ENCODE measurements at places on chromosomes 2 and 18.

- DNase-seq, result no peak
Observed at GRCh38 chr18:4069183-4069582, 385.9 kb downstream of the DLGAP1 start.

- peak; percentile 92 for DNase-seq
Observed at GRCh38 chr2:200525882-200526651, at the start of gene SGO2. SGO2 (plus strand) TSS chr2:200526207; CDS start chr2:200532976, 6,769 bp downstream.

- DNase-seq, result no peak
Observed at GRCh38 chr2:215435870-215436704, at the start of gene FN1. FN1 (minus strand) TSS chr2:215436068; CDS start chr2:215435802, 266 bp downstream.

DNA sequence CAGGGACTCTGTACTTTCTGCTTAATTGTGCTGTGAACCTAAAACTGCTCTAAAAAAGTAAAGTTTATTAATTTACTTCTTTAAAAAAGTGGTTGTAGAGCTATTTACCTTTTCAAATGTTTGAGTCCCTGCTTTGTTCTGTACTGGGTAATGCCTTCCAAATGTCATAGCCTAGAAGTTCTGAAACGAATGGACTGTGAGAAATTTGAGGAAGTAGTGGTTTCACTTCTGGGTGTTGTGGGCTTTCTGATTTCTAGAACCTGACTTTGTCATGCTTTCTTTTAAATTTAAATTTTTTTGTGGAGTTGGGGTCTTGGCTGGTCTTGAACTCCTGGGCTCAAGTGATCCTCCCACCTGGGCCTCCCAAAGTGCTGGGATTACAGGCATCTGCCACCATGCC is 44.6 kb downstream of the SMAD4 start:
- no peak for DNase-seq

- no peak for DNase-seq
Observed at GRCh38 chr2:169983506-169983905, 156.3 kb downstream of the UBR3 start.
